ENCODE measurements at places on chromosomes 12 and 14.

GRCh38 chr12:118035190-118036041 lies 18.9 kb downstream of the RFC5 start:
- DNase-seq: no peak

DNA sequence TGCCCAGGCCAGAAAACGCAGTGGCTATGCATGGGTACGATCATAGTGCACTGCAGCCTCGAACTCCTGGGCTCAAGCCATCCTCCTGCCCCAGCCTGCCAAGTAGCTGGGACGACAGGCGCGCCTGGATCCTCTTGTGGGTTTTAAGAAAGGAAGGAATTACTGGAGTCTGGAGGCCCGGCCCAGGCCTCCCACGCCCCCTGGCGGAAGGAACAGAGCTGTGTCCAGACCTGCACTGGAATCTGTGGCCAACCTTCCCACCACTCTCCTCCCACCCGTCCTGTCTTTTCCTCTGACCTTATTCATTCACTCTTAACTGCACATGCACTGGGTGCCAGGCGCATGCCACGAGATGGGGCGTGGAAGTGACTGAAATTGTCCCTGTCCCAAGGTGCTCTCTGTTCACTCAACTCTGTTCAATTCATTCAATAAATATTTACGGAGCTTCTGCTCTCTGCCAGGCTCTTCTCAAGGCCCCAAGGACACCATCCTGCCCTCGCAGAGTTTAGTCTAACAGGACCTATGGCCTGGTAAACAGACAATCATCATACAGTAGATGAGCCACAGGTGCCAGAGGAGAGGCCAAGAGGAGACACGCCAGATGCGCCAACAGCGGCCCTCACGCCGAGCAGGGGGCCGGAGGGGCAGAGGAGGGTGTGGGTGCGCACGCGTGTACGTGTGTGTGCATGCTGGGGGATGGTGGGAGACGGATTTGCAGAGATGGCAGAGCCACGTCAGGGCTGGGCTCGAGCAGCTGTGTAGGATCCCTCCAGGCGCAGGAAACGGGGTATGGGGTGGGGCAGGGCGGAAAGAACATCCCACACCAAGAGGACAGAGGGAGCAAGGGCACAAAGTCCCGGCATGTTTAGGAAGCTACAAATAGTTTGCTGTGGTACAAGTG lies 13.7 kb upstream of the TMEM106C start:
- peak; percentile 94 for DNase-seq

- DNase-seq: no peak
Observed at GRCh38 chr14:89760086-89760485, 194.4 kb downstream of the EFCAB11 start.

DNA sequence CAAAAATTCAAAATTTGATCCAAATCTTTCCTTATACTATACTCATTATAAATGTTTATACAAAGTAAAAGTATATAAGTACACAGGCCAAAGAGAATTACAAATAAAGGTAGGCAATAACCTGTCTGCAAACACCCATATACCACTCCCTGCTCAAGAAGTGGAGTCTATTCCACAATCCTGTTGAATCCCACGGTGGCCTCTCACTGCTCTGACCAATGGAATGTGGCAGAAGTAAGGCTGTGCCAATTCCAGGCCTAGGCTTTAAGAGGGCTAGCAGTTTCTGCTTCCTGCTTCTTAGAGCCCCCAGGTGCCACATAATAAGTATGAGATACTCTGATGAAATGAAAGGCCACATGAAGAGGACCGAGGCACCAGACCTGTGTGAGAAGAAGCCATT lies 79.8 kb upstream of the CFL2 start:
- DNase-seq: no peak

- DNase-seq: no peak
Observed at GRCh38 chr12:75938189-75938588, 93.4 kb downstream of the PHLDA1 start.

- no peak for DNase-seq
Observed at GRCh38 chr14:33163600-33163999, 224.9 kb downstream of the NPAS3 start.

DNA sequence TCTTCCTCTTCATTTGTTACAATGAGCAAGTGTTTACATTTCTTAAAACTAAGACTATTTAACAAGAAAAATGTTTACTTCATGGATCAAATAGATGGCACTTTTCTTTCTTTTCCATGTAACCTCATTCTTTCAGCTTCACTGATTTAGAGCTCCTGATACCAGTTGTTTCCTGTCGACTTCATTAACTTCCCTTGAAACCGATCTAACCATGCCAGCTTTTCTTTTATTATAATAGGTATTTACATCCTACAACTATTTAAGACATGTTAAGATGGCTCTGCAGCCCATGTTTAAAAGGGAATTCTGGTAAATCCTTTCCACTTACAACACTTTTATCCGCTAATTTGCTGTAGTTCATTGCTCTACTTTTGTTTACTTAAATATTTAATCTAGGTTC lies 107.3 kb upstream of the DCN start:
- peak; percentile 14 for DNase-seq

- no peak for DNase-seq
Observed at GRCh38 chr14:68279777-68280233, 460.2 kb downstream of the RAD51B start.

DNA sequence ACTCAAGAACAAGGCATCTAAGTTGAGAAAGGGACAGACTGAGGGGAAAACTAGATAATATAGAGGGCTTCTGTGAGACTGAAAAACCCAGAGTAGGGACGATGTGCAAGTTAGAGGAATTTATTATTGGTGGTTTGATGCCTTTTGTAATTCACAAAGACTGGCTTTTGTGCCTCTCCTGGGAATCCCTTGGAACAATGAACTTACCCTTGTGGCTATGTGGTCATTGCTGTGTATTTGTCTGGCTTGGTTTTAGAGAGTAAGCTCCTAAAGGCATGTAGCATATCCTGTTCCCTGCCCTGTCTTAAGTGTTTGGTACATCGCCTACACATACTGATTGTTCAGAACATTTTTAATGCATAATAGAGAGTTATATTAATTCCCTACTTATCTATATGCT lies 26.6 kb downstream of the DCN start:
- peak; percentile 59 for DNase-seq

GRCh38 chr14:89465876-89466275 lies 48.8 kb upstream of the FOXN3 start:
- no peak for DNase-seq

DNA sequence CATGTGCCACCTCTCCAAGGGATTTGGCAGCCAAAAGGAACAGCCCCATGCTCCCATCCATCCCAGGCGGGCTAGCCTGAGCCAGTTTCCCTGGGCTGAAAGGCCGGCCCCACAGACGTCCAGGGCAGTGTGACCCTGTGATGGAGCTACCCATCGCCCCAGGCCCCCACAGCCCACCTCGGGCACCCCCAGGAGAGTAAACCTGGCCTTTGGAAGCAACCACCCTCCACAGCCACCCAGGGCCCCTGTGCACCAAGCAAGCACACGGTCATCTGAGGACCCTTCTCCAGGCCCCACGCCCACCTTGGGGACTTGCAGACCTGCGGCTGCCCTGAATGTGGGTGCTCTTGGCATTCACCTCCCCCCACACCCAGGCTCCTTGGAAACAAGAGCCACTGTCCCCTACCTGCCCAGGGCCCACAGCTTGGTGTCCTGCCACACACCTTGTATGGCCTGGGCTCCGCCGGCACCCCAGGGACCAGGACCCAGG lies 8.4 kb downstream of the AHNAK2 start:
- no peak for DNase-seq

- no peak for DNase-seq
Observed at GRCh38 chr14:61106271-61106958, 125.4 kb downstream of the SLC38A6 start.

- no peak for DNase-seq
Observed at GRCh38 chr14:59009967-59010366, 178.5 kb upstream of the DAAM1 start.

DNA sequence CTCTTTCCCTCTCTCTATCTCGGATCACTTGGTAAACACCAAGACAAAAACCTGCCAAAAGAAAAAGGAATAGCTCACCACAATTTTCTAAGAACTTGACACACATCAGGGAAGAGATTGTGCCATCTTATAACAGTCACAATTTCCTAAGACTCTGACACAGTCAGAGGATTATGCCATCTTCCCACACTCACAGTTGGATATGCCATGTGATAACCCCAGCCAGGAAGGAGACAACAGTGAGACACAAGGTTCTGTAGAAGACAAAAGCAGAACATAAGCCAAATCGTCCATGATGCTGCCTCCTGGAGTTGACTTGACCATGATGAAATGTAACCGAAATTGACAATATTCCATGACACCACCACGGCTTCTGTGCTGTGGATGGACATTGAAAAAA lies 2.8 kb upstream of the CLEC9A start:
- no peak for DNase-seq

DNA sequence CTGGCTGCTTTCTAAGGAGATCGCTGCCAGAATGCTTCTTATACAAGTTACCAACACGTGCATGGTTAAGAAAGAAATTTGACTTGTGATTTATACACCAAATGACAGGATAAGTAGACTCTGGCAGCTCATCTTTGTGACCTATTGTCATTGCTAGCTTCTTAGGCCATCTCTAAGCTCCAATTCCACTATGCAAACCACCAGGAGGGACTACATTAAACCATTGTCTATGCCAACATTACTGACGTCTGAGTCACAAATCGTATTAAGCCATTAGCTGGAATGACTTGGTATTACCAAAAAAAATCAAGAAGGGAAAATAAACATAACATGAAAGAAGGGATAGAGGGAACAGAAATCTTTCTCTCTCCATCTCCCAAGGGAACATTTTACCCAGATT lies 15.8 kb upstream of the VPS33A start:
- DNase-seq: no peak

- no peak for DNase-seq
Observed at GRCh38 chr12:4153343-4153892, 120.1 kb upstream of the CCND2 start.

- DNase-seq: no peak
Observed at GRCh38 chr12:80422550-80422949, 21.5 kb upstream of the PTPRQ start.

- peak; percentile 84 for DNase-seq
Observed at GRCh38 chr12:131860472-131861260, 32.5 kb downstream of the MMP17 start.

GRCh38 chr12:53052419-53053217 lies 2.8 kb downstream of the TNS2 start:
- DNase-seq: no peak

DNA sequence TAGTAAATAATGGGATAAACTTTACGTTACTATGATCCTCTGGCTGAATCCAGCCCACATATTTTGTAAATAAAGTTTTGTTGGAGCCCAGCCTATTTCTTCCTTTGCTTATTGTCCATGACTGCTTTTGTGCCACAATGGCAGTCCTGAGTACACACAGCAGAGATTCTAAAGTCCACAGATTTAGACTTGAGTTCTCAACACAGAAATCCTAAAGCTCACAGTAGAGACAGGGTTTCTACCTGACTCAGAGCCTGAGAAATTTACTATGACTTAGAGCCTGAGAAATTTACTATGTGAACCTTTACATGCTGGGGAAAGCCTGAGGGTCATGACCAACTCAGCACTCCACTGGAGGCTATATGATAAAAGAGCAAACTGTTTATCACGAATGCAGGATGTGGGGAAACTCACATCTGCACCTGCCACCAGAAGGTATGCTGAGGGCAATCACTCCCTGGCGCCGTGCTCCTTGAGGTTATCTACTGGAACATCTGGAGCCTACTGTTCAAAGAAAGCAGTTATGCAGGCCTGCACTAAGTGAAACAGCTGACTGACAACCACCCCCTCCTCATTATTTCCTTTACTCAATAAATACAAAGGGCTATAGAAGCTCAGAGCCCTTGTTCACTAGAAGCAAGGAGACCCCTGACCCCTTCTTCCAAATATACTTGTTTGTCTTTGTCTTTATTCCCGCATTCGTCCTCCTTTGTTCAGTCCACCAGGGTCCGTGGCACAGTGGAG lies 52.6 kb upstream of the BICD1 start:
- DNase-seq: no peak

DNA sequence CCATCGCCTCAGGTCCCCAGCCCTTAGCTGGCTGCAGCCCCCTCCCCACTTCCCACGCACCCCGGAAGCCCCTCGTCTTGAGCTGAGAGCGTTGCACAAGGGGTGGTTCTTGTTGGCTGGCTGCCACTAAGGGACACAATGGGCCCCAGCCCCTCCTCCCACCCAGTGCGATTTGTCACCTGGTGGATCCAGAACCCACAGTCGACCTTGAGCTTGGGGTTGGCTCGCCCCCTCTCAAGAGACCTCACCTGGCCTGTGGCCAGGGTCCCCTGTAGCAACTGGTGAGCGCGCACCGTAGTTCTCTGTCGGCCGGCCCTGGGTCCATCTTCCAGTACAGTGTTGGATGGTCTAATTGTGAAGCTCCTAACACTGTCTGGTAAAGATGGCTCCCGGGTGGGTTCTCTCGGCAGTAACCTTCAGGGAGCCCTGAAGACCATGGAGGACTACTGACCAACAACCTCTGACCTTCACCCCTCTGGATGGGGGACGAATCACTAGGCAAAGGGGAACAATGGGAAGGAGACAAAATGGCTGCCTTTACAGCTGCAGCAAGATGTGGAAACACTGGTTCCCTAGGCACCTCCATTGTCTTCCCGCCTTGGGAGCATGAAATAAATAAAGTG lies 6.6 kb downstream of the PHB2 start:
- no peak for DNase-seq

DNA sequence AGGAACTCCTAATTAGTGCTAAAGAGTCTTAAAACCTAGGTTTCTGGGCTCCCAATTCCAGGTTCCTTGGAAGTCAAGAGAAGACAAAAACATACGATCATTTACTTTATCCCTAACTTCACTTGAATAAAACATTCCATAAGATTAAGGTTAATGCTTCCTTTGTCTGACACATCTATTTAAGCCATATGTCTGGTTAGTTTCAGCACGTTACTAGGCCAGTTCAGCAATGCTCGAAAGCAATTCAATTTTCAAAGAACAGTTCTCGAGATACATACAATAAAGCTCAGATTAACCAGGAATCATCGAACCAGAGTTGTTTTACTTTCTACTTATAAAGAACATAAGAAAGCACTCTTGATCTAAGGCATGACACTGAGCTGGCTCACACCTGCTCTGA lies 68.0 kb upstream of the POC1B start:
- no peak for DNase-seq

- DNase-seq: no peak
Observed at GRCh38 chr12:78099806-78100205, 269.1 kb downstream of the NAV3 start.

- DNase-seq: no peak
Observed at GRCh38 chr12:116303066-116303465, 25.6 kb upstream of the MED13L start.

DNA sequence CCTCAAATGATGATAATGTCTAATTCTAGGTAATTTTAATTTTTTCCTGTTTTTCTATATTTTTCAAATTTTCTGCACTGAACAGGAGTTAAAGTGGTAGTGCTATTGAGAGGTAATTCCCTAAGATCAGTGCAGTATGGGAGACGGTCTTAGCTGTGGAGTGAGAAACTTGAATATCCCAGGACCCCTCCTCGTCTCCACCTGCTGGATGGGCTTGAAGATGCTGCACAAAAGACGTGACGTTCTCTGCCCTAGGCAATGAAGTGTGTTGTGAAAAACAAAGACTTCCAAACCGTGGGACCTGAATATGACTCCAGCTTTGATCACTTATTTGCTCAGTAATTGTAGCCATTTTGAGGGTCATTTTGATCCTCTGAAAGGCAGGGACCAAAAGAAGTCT lies 298.1 kb downstream of the VRK1 start:
- DNase-seq: no peak
